ENCODE measurements at places on chromosomes 4 and X. TPM values are rescaled to one million over a fixed set of nuclear protein-coding genes. Genes with fewer than 3 reads are reported as not detected.

GRCh38 chr4:123380728-123381716, 15.6 kb upstream of the SPRY1 start:
- no peak for DNase-seq

The CCDC120 gene
- total RNA-seq, result 5.6 TPM

GRCh38 chr4:186680641-186681040, 43.0 kb downstream of the FAT1 start:
- no peak for DNase-seq

DNA sequence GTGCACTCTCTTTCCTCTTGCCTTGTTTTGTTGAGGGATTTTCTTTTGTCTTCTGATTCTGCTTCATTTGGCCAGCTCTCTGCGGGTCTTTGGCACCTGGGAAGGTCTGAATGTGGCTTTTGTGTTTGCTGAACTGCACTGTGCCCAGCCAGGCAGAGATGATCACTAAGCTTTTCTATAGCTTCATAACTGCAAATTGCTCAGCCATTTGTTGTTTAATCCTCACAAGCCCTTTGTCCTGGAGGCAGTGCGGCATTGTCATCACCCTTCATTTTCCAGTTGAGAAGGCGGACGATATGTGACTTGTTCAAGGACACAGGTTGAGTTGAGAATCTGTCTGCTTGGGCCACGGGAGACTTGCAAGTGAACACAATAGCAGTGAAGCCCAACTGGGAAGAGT, 46.0 kb upstream of the SFRP2 start:
- DNase-seq, result no peak

The ZNF185 gene
- 8.5 TPM for total RNA-seq

DNA sequence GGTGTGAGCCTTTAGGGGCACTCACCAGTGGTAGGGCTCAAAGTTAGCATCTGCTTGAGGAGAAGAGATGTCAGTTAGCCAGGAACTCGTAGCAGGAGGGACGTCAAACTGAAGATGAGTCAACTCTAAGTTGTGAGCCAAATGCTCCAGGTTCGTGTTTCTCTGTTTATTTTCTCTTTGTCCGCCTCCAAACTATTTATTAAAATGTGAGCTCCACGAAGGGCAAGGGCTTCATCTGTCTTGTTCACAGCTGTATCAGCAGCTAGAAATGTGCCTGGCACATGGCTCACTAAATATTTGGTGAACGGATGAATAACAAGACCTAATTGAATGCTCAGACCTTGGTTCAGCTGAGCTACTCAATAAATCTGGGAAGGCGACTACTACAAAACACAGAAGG, 248.9 kb downstream of the BCOR start:
- DNase-seq, result no peak

The TMEM35A gene
- 7.7 TPM for total RNA-seq

DNA sequence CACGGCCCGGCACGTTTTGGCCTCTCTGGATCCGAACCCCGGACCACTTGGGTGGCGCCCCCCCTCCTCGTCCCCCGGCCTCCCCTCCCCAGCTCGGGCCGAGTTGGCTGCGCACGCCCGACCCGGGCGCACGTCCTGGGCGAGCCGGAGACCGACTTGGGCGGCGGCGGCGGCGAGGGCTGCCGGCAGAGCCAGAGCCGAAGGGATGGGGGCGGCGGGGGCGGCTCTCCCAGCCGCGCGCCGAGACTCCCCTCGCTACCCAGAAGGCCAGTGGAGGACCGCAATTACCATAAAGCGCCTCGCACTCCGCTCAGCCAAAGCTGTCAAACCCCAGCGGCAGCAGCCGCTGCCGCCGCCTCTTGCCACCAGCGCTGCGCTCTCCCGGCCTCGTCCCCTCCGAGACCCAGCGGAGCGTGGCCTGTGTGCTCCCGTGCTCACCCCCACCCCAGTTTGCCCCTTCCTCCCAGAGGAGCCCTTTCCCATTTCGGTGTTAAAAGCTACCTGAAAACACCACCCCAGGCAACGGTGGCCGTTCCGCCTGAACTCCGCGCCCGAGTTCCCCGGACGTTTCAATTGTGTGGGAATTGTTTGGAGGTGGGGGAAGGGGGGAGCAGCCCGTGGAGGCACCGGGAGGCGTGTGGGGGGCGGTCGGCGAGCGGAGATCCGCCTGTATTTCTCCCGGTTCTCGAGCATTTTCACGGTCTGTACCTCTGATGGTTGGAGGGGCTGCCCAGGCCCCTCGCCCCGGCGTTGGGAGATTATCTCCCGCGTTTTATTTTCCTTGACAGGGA, 701 bp upstream of the BCOR start:
- DNase-seq, result no peak

Data from thoracic aorta (tissue), 2 donors.